ENCODE measurements at places on chromosomes 6 and 20. TPM values are rescaled to one million over a fixed set of nuclear protein-coding genes. Genes with fewer than 3 reads are reported as not detected.

- DNase-seq: no peak
These were observed 104.3 kb upstream of the BEND6 start for GRCh38 chr6:56850626-56851025.

DNA sequence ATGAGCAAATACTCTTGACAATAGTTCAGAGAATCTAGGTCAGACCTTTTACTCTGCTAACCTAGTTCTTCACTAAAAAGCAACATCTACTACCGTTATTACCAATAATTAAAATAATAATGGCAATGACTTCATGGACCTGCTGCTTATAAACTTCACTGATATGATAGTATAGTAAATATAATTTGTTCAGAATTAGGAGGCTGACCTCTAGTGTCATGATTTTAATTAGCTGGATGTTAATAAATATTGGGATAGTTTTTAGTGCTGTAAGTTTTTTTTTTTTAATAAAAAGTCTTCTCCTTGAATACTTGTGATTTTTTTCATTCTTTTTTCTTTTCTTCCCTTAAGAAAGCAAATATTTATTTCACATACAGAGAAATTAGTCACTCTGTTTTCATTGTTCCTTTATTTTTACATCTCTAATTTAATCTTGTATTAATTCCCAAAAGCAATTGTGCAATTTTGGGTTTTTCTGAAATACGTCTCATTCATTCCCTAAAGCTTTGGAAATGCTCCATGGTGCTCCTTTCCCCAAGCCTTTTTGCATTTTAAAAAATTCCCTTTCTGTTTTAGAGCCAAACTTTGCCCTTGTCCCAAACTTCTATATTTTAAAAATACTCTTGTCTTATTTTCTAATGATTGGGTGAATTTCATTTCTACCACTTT is 46.6 kb upstream of the UST start:
- DNase-seq: no peak

GRCh38 chr6:11428895-11429294 is 108.7 kb upstream of the TMEM170B start:
- no peak for DNase-seq

DNA sequence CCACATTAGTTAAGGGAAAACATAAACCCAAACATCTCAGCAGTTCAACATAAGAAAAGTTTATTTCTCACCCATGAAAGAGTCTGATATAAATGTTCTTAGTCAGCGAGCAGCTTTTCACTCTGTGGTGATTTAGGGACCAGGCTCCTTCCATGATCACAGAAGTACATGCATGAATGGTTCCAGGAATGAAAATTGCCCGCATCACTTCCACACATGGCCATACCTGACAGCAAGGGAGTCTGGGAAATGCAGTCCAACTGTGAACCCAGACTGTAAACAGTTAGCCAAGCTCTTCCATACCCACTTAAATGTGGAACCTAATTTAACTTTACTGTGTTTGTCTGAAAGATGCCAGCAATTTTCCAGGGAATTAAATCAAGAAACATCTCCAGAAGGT is 353.9 kb downstream of the HACE1 start:
- no peak for DNase-seq

GRCh38 chr20:35269055-35269781 is 8.7 kb downstream of the MMP24OS start:
- DNase-seq: peak; percentile 93

Gene RSPH9
- 0.05 TPM for polyA plus RNA-seq

Gene LAMA2
- polyA plus RNA-seq: 0.92 TPM

Gene PHACTR1
- 0.12 TPM for polyA plus RNA-seq

Gene SRSF3
- 351 TPM for polyA plus RNA-seq

DNA sequence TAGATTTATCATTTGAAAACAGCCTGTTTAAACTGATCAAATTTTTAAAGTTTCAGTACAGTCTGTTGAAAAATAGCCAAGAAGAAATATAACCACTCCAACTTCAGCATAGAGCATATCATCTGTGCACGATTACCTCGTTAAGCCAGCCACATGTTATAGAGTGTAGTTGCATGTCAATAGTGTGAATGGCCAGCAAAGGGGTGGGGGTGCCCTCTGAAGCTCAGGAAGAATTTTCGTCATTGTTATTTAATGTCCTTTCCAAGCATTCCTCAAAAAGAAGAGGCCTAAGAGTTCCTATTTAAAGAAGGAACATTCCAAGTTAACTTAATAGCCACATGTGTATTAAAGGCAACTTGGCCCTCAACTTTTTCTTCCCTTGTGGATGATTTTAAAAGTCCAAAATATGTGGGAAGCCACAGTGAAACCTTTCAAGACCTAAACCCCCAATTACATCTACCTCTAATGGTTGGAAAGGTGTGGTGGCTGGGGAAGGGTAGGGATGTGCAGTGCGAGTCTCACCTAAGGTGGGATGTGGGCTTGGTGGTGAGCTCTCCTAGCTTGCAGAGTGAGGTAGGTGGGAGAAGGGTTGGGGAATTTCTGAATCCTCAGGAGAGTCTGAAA is 1.8 kb upstream of the CCN2 start:
- DNase-seq: no peak

Gene EYS
- polyA plus RNA-seq: 0.05 TPM

Gene EDN1
- 1.3 TPM for polyA plus RNA-seq

- no peak for DNase-seq
These were observed 22.0 kb upstream of the RIPK1 start for GRCh38 chr6:3046295-3046694.

DNA sequence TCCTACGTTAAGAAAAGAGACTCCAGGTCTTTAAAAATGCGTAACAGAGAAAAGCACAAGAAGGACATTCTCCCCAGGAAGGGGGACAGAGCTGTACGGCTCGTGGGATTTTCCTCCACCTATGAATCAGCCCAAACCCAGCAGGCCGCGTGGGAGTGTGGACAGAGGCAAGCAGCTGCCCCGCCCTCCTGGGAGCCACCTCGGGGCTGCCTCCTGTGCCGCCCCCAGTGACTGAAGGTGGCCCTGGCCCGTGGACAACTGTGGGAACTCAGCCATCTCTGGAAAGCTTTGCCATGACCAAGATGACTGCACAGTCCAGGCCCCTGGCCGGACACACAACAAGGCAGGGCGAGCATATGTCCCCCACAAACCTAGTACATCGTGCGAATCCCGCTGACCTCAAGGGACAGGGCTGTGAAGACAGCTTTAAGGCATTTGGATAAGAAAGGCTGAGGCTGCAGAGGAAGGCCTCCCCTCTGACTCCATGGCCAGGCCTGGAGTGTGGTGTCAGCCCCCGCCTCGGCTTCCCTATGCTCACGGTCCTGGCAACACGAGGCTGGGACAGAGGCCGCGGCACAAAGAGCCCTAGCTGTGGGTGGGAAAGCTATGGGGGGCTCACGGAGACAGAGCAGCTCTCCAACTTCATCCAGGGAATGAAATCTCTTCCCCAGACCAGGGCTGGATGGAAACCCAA is 26.9 kb downstream of the PXDC1 start:
- DNase-seq: no peak

Gene TMEM74B
- polyA plus RNA-seq: 1.8 TPM

GRCh38 chr6:48186746-48187145 is 75.7 kb upstream of the PTCHD4 start:
- no peak for DNase-seq

DNA sequence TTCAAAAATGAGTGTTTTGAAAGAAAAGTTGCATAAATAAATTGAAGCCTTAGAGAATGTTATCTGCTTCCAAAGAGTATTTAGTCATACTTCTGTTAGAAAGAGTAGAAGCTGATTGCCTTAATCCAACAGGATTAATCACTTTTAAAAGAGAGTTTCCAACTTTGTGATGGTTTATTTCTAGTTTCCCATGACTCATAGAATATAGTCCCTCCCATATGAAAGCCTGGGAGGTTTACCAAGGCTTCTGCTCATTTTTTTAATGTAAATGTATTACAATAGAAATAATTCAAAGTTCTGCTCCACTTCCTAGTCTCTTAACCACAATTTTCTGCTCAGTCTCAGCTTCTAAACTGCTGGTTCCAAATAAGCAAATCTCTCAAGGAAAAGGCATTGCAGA is 118.0 kb upstream of the IRAK1BP1 start:
- no peak for DNase-seq

Gene HRH3
- 0.02 TPM for polyA plus RNA-seq

Gene ARHGAP40
- polyA plus RNA-seq: not detected

- DNase-seq: peak; percentile 91
These were observed at the start of gene GDAP1L1 for GRCh38 chr20:44247131-44247571. Gene GDAP1L1 (plus strand): TSS chr20:44247308. CDS start chr20:44247335, 27 bp downstream.

DNA sequence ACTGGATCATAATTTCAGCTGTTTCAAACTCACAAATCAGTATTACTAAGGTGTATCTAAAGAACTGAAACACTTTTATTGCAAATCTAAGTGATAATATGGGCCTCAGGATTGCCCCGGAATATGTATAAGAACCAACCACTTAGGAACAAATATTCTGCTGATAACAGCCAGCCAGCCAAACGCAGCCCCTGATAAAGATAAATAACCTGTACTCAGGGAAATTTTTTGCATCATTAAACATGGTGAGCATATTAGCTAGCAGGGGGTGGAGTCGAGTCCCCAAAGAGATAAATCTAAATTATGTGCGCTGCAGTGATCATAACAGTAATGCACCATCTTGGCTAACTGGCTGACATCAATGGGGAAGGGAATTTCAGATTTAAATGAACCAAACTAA is 410.2 kb upstream of the MAP3K7 start:
- no peak for DNase-seq

Gene DHX16
- 59.8 TPM for polyA plus RNA-seq

DNA sequence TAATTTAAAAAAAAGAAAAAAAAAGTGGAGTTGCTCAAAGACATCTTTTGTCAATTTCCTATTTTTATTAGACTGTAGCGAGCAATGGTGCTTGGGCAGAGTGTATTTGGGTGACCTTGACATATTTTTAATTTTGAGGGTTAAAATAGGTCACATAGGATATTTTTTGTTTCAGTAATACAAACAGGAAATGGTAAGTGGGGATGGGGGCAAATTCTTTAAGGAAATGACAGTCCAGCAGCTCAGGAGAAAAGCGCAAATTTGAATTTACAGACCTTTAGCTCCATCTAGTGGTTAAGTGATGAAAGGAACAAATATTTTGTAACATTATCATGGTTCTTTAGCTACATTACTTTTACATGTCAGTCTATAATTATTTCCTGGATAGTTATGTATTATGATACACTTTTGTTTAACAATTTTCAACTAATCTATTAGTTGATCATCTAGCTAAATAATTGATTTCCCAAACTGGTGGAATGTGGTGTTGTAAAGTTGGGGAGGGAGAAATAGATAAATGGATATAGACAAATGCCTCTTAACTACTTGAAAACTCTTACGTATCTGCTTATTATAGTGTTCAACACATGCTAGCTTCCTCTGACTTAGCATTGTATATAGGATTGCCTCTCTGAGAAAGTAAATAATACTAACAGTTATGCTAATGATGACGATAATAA is 10.0 kb downstream of the CITED2 start:
- DNase-seq: peak; percentile 45

- no peak for DNase-seq
These were observed 64.3 kb downstream of the ISM1 start for GRCh38 chr20:13285408-13285807.

Gene FHL5
- not detected for polyA plus RNA-seq

Gene SEL1L2
- not detected for polyA plus RNA-seq

GRCh38 chr6:43674291-43674690 is 13.3 kb downstream of the MRPS18A start:
- DNase-seq: no peak

- DNase-seq: no peak
These were observed 334.3 kb downstream of the ZFAND3 start for GRCh38 chr6:38153798-38154345.

GRCh38 chr20:34983995-34984735 is 28.5 kb downstream of the MYH7B start:
- DNase-seq: no peak

Gene KIF25
- polyA plus RNA-seq: not detected

DNA sequence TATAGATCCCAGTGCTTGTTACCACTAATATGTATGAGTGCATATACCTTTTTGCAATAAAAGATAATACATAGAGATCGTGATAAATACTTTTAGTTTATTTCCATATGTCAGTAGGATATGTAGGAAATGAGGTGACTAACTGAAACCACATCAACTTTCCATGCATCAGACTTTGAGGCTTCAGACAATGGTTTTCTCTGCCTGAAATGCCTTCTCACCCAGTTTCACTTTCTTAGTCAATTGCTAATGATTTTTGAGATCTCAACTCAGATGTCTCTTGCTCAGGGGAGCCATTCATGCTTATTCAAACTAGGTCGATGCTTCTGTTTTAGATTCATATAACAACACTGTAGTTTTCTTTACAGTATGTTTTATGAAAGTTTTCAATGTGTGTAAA is 626.6 kb upstream of the ADGRB3 start:
- no peak for DNase-seq

Gene KIAA1755
- polyA plus RNA-seq: 0.44 TPM

Gene CYP39A1
- polyA plus RNA-seq: not detected

GRCh38 chr6:45535933-45536332 is 158.2 kb upstream of the SUPT3H start:
- no peak for DNase-seq

DNA sequence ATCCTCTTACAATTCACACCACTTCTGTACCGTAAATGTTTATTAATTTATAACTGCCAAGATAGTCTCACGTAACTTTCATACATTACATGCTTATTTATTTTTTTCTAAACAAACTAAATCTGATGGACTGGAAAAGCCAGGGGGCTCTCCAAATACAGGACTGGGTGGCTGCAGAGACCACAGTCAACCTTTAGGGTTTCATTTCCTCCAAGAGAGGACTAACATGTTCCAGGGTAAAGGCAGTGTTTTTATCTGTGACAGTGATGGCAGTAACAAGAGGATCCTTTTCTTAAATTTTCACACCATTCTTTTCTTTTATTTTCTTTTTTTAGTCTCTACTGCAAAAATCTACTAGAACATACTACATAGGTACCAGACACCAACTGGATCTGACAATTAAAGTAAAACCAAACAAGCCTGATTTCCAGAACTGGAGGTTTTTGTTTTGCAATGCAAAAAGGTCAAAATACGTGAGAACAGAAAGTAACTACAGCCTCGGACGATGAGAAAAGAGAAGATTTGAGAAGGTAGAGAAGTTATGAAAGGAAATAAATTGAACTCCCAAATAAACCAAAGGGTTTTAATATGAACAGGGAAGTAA is 1.2 kb downstream of the LMBRD1 start:
- DNase-seq: peak; percentile 8

DNA sequence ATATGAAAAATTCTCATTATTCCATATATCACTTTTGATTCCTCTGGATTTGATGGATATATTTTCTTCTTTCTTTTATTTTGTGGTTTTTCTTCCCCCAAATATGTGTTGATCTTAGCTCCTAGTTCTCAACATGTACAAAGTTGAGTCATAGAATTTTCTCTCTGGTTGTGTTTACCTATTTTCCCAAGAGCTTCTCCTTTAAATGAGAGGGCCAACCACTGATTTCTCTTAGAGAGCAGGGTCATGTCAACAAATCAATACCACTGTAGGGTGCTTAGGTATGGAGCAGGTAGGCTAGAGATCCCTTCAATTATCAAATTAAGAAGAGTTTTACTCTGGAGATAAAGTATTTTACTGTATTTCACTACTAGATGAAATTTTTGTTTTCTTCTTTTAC is 145.7 kb downstream of the BMP5 start:
- no peak for DNase-seq
